ENCODE measurements at places on chromosomes 3 and 15.

- no peak for DNase-seq
Measured at GRCh38 chr3:13208706-13209633, 135.7 kb upstream of the IQSEC1 start.

DNA sequence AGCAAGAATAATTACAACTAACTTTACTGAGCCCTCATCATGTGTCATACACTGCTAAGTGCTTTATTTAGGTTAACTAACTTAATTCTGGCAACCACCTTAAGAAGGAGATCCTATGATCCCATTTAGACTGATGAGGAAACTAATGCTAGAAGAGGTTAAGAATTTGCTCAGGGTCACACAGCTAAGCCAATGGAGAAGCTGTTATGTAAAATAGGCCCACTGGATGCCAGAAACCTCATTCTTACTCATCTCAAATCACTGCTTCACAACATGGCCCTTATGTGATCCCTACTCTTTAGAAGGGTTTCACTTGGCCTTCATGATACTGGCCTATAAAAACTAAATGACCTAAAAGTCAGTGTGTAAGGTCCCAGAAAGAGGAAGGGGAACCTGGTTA is 41.2 kb downstream of the IMPG2 start:
- no peak for DNase-seq

DNA sequence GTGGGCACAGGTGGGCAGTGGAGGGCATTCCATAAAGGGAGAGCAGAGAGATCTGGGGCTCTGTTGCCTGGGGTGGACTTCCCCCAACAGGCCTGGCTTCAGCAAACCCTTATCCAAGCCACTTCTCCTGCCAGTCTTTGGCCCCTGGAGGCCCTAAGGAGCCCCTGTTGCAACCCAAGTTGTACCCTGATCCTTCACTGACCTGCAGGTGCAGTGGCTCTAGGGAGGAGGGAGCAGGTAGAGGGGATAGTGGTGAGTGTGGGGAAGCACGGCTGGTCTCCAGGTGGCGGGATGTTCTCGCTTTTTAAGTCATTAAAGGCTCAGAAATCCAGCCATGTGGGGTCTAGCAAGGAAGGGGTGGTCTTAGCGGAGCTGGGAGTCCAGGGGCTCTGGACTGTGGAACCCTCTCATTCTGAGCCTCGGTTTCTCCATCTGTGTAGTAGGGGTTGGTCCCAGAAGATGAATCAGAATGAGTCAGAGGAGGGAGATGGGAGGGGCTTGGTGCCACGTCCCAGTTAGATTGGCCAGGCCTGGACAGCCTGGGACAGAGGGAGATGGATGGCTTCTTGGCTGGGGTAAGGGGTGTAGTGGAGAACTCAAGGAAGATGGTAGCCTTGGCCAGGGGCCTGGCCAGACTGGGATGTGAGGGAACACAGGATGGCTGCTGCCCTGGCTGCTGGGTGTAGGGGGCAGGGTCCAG is 2.6 kb downstream of the ZBTB47 start:
- no peak for DNase-seq

DNA sequence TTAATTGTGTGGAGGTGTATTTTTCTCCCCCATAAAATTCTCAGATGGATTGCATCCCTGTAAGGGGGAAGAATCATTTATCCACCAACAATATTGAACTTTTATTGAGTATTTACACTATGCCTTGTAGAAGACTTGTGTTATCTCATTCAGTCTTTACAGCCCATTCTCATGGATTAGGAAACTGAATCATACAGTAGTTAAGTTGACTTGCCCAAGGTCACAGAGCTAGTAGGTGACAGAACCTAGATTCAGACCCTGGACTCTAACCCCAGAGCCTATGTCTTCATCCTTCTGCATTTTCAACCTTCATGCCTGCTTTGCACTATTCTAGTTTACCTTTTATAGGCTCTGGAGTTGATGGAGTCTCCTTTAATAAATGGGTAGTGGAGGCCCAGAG is 226.8 kb downstream of the LPP start:
- DNase-seq: no peak

- DNase-seq: no peak
Measured at GRCh38 chr3:160330109-160330508, 68.9 kb downstream of the IFT80 start.

GRCh38 chr3:46953234-46954010 is 23.1 kb downstream of the CCDC12 start:
- DNase-seq: no peak

GRCh38 chr15:98221144-98221543 is 260.6 kb downstream of the ARRDC4 start:
- no peak for DNase-seq

All from activated CD4-positive, alpha-beta T cell treated with anti-CD3 and anti-CD28 coated beads for 4 hours (primary cell).